Stimulated activated CD4-positive, alpha-beta T cell treated with anti-CD3 and anti-CD28 coated beads, TNF-alpha, amount 100 ng/mL, for 1 hour (primary cell): ENCODE measurements at places on chromosomes 11 and 22.

DNA sequence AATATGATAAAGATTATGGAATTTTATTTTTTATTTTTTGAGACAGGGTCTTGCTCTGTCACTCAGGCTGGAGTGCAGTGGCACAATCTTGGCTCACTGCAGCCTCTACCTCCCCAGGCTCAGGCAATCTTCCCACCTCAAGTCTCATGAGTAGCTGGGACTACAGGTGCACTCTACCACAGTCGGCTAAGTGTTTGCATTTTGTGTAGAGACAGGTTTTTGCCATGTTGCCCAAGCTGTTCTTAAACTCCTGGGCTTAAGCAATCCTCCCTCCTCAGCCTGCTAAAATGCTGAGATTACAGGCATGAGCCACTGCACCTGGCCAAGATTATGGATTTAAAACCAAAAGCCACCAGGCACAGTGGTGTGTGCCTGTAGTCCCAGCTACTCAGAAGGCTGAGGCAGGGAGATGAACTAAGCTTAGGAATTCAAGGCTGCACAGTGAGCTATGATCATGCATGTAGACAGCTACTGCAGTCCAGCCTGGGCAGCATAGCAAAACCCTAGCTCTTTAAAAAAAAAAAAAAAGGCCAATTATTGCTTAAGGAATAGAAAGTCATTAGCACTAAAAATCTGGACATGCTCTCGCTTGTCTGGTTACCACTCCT lies 20.2 kb upstream of the CCND1 start:
- DNase-seq = no peak

DNA sequence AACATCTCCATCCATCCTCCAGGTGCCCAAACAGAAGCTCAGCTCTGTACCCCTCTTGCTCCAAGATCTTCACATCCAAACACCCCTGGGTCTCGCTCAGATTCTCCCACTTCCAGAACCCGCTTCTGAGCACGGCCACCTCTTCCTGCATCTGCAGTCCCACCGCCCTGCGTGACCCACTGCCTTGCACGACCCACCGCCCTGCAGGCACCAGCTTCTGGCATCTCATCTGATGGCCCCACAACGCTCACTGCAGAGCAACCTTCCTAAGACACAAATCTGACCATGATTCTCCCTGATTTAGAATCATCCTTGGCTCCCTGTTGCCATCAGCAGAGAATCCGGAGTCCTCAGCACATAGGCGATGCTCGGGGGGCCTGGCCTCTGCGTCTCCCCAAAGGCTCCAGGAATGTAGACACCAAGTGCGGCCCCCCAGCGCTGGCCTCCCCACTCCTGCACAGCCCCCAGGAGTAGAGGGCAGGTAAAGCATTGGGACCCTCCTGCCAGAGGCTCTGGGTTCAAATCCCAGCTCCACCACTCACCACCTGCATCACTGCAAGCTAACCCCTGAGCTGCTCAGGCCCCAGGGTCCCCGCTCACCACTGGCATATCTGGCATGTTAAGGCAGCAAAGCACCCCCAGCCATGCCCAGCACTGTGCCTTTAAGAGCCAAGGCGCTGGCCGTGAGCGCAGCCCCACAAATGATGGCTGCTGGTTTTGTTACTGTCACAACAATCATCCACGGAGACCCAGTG lies 459.3 kb downstream of the BRD1 start:
- DNase-seq = no peak

- no peak for DNase-seq
These were observed 34.1 kb downstream of the LMO1 start for GRCh38 chr11:8229299-8230177.

- no peak for DNase-seq
These were observed 223 bp downstream of the WT1 start for GRCh38 chr11:32435152-32435480.

DNA sequence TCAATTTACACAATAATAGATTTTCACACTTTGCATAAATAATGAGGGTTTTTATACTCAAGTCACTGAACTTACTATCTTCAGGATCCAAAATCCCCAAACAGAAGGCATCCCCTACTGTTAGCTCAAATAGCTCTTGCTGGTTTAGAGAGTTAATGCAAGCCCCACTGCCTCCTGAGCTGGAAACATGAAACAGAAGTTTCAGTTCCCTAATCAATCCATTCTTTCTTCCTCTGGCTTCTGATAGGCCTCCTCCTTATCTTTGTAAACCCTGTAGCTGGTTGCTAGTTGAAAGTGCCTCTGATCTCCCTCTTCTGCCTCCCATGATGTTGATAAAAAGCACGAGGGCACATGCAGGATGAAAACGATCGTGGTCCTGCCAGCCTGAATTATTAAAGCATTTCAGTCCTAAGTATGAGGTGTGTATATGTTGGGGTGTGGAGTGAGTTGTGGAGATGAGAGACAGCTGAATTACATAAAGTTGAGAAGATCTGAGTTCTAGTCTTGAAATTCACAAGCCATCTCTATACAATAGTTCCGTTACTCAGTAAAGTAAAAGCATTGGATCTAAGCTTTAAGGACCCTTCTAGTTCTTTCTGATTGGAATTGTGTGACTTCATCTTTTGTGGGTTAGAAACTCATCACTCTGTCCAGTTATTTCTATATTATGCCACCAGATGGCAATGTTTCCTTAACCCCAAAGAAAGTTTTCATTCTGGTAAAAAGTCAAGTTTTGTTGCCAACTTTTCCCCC lies 35.0 kb upstream of the EHF start:
- no peak for DNase-seq

DNA sequence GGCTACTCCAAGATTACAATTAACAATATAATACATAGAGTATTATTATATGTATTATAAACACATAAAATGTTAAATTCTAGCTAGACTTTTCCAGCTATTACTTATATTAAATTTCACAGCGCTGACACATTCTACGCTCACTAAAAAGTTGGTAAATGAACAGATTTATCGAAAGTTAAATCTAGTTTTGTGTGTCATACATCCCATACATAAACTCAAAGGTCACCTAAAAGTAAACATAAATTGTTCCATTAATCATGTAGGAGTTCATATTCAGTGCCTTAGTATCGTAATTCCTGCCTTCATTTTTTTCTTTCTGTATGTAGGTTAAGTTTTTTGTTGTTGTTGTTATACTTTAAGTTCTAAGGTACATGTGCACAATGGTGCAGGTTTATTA lies 10.9 kb downstream of the FNBP4 start:
- no peak for DNase-seq

GRCh38 chr11:61645179-61645868 lies 34.9 kb upstream of the DAGLA start:
- no peak for DNase-seq
